ENCODE measurements at places on chromosomes 3 and 15. TPM values are rescaled to one million over a fixed set of nuclear protein-coding genes. Genes with fewer than 3 reads are reported as not detected.

POPDC2 gene
- 0.15 TPM for total RNA-seq

MRAS gene
- total RNA-seq, result 14.2 TPM

PRKCD gene
- 14.0 TPM for total RNA-seq

CYP1A1 gene
- total RNA-seq, result 0.15 TPM

BFSP2 gene
- total RNA-seq, result 0.67 TPM

UBAP1L gene
- 1.7 TPM for total RNA-seq

NR2E3 gene
- 0.98 TPM for total RNA-seq

CSK gene
- total RNA-seq, result 81.4 TPM

GADL1 gene
- not detected for total RNA-seq

WDR93 gene
- 0.18 TPM for total RNA-seq

ZNF502 gene
- not detected for total RNA-seq

HYKK gene
- 19.8 TPM for total RNA-seq

DZIP1L gene
- 11.1 TPM for total RNA-seq

MEGF11 gene
- 0.95 TPM for total RNA-seq

ACAN gene
- total RNA-seq, result 0.03 TPM

STAB1 gene
- total RNA-seq, result 0.39 TPM

CLDN18 gene
- total RNA-seq, result 0.08 TPM

CPN2 gene
- total RNA-seq, result 0.08 TPM

OR5K3 gene
- total RNA-seq, result not detected

CEMIP gene
- 0.46 TPM for total RNA-seq

KBTBD8 gene
- 0.98 TPM for total RNA-seq

MYEF2 gene
- total RNA-seq, result 71.3 TPM

CSNK1G1 gene
- total RNA-seq, result 22.8 TPM

GALK2 gene
- total RNA-seq, result 35.0 TPM

WDR73 gene
- total RNA-seq, result 39.0 TPM

ECE2 gene
- total RNA-seq, result not detected

AMT gene
- 1.1 TPM for total RNA-seq

RNU6-1 gene
- not detected for total RNA-seq

DGKG gene
- total RNA-seq, result 0.46 TPM

C15orf62 gene
- 0.33 TPM for total RNA-seq

PPP1R14D gene
- total RNA-seq, result 0.64 TPM

PCNP gene
- total RNA-seq, result 165 TPM

MAP1A gene
- 1.6 TPM for total RNA-seq

CADPS gene
- total RNA-seq, result not detected

PAQR9 gene
- 0.36 TPM for total RNA-seq

ADGRG7 gene
- total RNA-seq, result not detected

GOLGA6L4 gene
- 2.7 TPM for total RNA-seq

PML gene
- total RNA-seq, result 52.2 TPM

PRSS50 gene
- 0.13 TPM for total RNA-seq

ZNF620 gene
- 1.3 TPM for total RNA-seq

SMCO1 gene
- not detected for total RNA-seq

GOLGA8F gene
- not detected for total RNA-seq

CACNA2D2 gene
- total RNA-seq, result 0.59 TPM

INKA1 gene
- total RNA-seq, result 2.2 TPM

GOLGA6D gene
- not detected for total RNA-seq

CHRNA7 gene
- 3.3 TPM for total RNA-seq

GPR176 gene
- total RNA-seq, result 12.7 TPM

GOLGA6L7 gene
- total RNA-seq, result not detected

AGBL1 gene
- total RNA-seq, result not detected

ASB7 gene
- 18.1 TPM for total RNA-seq

OR5H6 gene
- not detected for total RNA-seq

AMOTL2 gene
- total RNA-seq, result 146 TPM

SLC28A2 gene
- total RNA-seq, result 0.23 TPM

SLC15A2 gene
- total RNA-seq, result 0.41 TPM

WNT7A gene
- not detected for total RNA-seq

TTLL13 gene
- 0.39 TPM for total RNA-seq

AHSG gene
- total RNA-seq, result 0.85 TPM

ADAM10 gene
- 176 TPM for total RNA-seq

Data from Panc1 (cell line).